ENCODE measurements at places on chromosomes 6 and 20.

GRCh38 chr6:22147921-22148776 lies 148.7 kb downstream of the PRL start:
- peak; percentile 84 for DNase-seq

DNA sequence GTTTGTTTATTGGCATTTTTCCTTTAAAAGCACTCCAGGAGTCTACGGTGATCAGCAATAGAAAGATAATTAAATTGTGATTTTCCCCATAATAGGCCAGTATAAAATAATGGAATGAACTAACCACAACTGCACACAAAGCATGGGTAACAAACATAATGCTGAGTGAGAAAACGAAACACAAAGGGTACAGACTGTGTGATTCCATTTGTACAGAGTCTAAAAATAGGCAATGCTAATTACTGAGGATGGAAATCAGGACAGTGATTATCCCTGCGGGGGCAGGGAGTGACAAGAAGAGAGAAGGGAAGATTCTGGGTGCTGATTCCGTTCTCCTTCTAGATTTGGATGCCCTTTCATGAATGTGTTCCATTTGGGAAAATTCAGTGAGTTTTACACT lies 478.1 kb downstream of the PREX1 start:
- DNase-seq: no peak

DNA sequence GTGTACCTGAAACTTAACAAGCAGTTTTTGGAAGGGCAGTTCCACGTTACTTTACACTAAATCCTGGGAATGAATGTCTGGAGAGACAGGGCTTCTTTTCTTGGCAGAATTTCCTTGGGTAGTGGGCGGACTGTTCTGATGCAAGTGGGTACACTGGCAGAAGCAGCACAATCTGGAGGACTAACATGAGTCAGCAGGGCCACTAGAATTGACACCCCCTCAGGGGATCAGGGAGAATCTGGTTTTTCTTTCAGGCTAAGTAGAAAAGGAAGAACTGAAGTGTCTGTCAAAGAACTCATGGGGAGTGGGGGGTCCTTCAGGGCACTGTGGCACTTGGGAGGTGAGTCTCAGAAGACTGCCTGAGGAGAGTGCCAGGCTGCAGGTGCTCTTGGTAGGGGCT lies 34.6 kb downstream of the PANK2 start:
- no peak for DNase-seq

DNA sequence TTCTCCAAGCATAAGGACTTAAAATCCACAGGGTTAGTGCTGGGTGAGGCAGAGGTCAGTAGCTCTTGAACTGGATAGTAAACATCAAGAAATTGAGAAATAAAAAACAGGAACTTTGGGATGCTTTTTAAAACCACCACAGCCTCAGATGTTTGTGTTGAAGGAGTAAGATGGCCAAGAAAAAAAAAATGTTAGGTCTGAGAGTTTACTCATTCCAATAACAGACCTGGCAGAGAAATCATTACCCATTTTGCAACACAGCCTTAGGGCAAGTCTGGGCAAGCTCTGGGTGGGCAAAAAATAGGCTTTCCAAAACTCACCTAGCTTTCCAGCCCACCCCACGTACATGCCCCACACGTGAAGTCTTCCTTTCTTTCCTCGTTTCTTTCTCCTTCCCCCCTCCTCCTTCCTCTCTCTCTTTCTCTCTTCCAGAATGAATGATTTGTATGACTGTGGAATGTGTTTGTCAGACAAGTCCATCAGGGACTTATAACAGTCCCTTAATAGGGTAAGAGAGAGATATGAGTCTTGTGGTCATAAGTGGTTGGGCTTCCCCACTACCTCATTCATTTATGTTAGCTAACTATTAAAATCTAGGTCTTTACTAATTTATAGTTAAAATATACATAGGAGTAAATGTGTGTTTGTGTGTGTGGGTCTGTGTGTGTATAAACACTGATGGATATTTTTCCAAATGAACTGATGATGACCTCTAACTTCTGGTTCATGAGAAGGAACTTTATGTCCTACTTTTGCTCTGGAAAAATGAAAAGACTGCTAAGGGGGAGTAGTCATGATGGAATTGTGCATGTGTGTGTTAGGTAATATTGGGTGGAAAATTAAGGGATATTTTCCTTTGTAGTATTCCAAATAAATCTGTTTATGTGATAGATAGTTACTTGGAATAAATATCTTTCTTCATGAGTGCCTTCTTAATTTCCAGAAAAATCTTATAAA lies 18.0 kb upstream of the DSE start:
- peak; percentile 62 for DNase-seq

DNA sequence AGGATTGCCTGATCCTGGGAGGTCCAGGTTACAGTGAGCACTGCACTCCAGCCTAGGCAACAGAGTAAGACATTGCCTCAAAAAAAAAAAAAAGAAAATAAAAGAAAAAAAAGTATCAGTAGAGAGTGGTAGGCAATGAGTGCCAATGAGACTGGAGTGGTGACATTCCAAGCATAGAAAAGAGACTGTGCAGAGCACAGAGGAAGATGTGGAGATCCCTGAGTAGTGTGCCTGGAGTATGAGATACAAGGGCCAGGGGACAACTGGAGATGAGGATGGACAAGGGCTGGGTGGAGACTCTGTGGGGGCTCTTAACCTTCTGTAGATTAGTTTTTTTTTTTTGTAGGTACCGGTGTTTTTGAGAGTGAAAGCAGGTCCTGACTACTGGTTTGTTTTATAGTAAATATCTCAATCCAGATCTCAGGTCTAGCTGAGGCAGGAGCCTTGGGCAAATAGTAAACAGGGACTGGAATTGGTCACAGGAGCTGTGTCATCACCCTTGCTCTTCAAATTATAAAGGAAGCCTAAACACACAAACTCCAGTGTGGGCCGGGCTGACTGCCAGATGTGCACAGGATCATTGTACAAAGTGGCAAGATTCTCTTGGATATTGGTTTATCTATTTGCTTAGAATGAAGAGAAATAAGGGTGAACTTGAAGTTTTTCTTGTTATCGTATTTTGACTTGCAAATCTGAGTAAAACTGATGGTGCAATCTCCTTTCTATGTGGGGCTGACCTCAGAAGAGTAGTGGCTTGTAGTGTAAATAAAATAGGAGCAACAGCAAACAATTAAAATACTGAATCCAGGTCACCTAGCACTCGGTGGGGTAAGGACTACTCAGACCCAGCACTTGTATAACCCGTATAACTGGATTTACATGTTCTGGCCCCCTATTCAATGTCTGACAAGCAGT lies 144.9 kb downstream of the SOX4 start:
- no peak for DNase-seq

DNA sequence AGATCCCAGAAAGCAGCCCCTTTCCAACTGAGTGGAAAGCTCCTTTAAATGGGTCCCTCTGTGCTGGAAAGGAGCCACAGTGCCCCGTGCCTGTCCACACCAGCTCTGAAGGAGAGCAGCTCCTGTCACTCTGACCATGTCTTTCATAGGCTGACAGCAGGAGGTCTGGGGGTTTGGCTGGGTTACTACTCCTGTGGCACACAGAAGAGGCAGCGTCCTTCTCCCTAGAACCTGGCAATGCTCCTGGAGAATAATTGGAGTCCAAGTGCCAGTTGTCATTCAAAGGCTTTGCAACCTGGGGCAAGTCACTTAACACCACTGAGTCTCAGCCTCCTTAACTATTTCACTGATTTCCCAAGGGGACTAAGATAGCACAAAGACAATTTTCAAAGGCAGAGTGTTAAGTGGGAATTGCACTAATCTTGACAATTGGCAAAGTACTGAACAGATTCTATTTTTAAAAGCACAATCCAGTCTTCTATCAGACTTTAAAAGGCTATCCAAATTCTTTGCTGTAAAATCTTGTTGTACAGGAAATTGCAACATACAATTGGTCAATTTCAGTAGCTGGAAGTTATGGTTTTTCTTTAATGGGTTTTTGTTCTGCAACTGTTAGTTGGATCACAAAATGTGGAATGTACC lies 457.2 kb downstream of the KIF16B start:
- peak; percentile 10 for DNase-seq

DNA sequence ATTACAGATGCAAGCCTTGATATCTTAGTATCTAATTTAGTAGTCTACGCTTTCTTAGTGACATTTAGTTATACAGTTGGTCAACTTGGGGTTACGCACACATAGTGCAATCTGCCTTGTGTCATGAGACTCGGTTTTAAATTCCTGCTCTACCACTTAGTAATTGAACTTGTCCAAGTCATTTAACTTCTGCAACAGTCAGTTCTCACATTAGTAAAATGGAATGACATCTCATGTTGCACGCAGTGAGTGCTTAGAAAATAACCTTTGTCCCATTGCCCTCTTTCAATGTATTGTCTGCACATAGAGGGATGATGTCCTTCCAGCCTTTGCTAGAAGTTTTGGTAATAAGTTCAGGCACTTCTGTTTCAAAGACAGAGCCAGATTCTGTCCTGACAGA lies 48.6 kb downstream of the TMEM170B start:
- DNase-seq: no peak

DNA sequence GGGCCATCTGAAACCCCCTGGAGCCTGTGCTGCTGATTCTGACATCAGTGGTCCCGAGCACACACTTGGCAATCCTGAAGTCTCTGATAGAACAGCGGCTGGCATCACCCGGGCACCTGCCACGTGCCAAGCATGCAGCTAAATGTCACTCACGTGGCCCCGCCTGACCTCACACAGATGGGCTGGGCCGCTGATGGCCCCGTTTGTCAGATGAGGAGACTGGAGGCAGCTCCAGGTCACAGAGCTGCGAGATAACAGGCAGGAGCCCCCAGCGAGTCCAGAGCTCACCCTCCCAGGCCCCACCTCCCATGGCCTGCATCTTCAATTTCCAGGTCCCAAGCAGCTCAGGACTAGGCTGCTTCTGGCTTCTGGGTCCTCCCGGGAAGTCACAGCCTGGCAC lies 67.2 kb downstream of the YTHDF1 start:
- DNase-seq: no peak

- DNase-seq: peak; percentile 20
Measured at GRCh38 chr6:169800668-169801395, 49.4 kb downstream of the ERMARD start.
